ENCODE measurements at places on chromosomes 12 and 14.

DNA sequence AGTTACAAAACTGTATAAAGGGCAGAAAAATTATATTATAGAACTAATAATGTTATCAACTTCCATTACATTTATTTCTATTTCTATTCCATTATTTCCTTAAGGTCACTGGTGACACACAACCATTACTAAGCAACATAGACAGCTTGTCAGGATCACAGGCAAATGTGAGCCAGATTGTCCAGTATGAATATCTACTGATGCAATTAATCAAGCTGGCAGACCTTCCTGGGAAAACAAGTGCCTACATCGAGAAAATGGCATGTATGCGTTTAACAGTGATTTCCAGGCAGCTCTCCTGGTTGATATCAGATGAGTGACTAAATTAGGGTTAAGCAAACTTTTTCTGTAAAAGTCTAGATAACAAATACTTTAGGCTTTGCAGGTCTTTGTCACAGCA, 36.9 kb upstream of the TSPAN8 start:
- no peak for DNase-seq

DNA sequence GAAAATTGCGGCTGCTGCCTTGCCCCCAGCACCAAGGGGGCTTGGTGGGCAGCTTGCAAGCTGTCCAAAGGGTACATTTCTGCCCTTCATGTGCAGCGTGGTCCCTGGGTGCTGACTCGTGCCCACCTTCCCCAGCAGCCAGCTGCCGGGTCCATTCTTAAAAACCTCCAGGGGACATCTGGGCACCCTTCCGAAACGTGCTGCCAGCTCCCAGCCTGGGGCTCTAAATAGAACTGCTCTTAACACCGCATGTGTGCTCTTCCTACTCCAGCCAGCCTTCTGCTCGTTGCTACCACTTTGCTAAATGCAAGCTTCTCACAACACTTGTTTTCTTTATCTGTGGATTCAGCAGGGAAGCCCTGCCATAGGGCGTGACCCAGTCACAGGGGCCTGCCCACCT, 66.0 kb downstream of the RIMBP2 start:
- DNase-seq = no peak

- DNase-seq = no peak
These were observed 6.1 kb downstream of the CHD8 start for GRCh38 chr14:21449899-21450216.

GRCh38 chr14:21454843-21455544, 929 bp downstream of the CHD8 start:
- no peak for DNase-seq

GRCh38 chr12:131832321-131833231, 4.4 kb downstream of the MMP17 start:
- no peak for DNase-seq

DNA sequence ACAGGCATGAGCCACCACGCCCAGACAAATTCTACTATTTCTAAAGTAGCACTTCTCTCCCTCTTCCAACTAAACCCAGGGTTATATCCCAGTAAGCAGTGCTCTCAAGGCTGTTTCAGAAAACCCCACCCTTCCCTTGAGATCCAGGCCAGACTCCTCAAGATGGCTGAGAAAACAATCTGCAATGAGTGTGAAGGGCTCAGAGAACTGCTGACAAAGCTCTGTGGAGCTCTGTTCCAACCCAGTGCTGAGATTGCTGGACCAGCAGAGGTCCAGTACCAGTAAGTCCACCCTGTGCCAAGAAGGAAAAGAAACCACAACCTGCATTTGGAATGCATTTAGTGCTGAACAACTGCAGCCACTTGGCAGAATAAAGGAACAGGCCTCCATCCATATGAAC, 3.7 kb upstream of the IFFO1 start:
- no peak for DNase-seq

- no peak for DNase-seq
These were observed 22.7 kb downstream of the GPR19 start for GRCh38 chr12:12673296-12673695.

DNA sequence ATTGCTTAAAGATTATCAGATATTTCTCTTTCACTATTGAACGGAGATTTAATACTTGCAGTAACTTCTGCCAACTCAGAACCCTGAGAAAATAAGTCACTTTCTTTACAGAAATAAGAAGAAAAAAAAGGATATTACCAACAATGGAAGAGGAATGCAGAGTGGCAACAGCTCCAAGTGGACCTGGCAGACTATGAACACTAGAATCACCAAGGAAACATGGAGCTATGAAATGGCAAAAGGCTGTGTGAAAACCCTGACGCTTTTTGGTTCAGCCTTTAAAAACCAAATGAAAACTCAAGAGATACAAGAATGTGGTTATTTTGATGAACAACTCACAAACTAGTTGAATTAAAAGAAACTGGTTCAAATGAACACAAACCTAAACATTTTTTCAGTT, 17.7 kb downstream of the DTD2 start:
- DNase-seq = no peak

DNA sequence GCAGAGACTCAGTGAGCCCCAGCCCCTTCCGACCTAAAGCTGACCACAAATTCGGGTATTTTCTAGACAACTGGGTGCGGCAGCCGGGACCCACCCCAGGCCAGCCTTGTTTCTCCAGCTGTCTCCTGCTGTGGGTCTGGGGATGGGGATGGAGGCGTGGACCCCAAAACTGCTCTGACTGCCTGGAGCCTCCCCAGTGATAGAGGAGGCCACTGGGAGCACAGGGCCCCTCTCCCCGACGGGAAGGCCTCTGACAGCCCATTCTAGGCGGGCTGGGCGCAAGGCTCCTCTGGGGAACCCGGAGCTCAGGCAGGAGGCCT, 38.2 kb upstream of the TDRD9 start:
- DNase-seq = no peak

DNA sequence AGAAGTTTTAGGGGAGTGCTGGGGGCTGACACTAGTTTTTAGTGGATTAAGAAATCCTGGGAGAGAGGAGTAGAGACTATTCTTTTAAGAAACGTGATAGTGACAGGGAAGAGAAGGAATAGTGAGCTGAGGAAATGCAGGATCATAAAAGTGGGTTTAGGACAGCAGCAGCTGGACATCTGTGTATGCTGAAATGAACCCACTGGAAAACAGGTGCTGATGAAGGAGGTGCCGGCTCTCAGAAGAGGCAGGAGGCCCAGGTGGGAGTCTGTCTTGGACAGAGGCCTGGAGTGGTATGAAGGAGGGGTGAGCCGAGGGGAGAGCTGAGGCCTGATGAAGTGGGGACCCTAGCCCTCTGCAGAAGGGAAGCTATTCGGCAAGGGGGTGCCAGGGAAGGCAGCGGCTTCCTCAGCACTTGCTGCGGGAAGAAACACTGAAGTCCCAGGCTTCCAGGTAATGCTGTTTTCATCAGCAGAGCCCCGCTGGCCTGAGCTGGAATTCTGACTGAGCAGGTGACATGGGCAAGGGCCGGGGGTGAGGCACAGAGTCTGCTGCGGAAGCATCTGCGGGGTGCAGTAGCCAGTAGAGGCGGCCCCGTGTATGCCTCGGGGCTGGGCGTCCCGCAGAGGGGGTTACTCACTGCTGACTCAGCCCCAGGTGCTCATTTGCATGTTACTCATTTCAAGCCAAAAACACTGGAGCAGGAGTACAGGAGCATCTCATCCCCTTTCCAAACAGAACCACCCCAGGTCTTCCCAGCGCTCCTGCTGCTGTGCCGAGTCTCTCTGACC, 89.7 kb downstream of the TMCC3 start:
- no peak for DNase-seq

GRCh38 chr12:39199351-39199750, 243.6 kb downstream of the KIF21A start:
- no peak for DNase-seq

DNA sequence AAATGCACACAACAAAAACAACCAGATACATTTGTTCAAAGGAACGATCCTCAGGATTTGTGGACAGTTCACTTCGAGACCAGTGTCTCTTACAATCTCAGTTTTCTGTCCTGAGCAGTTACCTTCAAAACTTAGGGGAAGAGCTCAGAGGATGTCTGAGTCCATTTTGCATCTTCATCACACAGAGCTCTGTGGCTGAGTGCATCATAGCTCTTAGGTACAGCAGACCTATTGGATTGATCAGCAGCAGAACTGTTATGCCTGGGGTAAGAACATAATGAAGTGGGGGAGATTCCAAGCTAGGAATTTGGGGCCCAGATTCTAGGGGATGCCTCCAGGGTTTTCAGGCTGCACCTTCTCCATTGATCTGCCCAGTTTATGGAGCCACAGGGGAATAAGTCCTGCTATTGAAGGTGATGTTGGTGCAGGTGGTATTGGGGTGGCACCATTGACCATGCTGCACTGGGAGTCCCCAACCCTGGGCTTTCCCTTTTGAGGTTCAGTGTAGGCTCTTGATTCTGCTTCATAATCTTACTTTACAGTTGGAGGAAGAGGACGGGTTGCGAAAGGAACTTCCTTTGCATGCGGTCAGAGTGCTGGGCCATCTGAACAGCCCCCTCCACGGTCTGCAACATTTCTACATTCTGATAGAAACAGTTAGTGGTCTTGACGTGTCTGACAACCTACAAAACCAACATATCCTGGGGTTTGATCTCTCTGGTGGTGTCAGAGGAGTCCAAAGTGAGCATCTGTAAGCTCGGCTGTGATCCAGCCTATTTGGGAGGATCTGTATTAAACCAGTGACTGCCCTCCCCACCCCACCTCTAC, 112.8 kb downstream of the CHST11 start:
- DNase-seq = peak; percentile 99

GRCh38 chr12:72673853-72674252, 401.7 kb downstream of the TRHDE start:
- no peak for DNase-seq

DNA sequence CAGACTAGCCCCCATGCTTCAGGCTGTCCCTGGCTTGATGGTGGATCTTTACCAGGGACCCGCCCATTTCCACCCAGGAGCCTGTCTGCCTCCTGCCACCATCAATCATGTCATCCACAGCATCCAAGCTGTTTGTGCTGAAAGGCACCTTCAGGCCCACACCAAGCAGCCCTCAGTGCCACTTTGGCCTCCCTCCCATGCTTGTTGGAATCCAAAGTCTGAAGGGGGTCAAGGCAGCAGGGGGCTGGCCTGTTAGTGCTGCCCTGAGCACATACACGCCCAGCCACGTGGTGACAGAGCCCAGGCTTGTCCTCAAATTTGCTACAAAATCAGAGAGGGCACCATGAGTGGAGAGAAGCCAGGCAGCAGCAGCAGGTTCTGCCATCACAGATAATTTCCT, 1146.8 kb downstream of the FSCB start:
- DNase-seq = no peak

DNA sequence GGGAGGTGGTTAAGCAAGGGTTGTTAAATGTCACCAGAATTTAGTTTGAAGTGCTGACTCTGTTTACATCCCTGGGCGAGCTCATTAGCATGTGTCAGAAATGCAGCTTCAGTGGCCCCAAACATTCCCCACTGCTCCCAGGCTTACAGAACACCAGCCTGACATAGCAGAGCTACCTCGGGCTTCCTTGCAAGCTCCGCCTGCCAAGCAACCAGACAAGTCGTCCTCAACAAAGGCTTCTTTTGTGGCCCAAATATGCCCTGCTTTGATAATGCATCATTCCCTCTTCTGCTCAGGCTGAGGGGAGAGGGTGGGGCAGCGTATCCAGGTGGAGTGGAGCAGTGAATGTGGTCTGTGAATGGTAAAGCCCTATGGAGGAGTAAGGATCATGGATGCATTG, 28.0 kb downstream of the ERH start:
- DNase-seq = no peak

DNA sequence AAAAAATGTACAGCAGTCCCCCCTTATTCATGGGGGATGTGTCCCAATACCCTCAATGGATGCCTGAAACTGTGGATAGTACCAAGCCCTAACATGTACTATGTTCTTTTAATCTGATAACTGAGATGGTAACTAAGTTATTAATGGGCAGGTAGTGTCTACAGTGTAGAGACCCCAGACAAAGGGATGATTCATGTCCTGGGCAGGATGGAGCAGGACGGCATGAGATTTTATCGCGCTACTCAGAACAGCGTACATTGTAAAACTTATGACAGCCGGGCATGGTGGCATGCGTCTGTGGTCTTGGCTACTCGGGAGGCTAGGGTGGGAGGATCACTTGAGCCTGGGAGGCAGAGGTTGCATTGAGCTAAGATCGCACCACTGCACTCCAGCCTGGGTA, 37.1 kb downstream of the KIAA0586 start:
- DNase-seq = no peak

DNA sequence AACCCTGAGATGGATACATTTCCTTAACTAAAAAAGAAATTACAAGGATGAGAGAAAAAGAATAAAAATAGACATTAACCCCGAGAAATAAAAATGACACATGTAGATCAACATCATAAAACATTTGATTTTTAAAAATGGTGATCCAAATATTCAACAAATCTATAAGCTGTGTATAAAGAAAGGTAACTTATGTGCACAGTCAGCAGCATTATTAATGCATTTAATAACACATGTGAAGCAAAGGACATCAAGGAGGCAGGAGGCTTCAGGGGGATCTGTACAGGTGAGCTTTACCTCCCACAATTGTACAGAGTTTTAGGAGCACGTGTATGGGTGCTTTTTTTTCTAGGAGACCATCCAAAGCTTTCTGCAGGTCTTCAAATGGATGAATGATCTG, 76.1 kb downstream of the MED13L start:
- DNase-seq = no peak

DNA sequence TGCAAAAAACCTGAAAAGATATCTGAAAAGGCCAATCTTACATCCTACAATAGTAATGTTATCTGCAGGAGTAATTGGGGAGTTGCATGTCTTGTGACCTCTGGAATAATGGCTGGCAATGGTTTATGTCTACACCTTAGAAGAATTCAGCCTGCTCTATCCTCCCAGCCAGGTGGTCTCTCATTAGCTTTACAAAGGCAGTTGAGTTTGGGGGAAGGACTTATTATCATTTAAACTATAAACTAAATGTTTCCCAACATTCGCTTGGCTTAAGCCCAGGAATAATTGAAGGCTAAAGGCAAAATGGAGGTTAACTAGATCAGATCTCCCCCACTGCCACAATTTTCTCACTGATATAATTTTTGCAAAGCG, 158.4 kb upstream of the SFSWAP start:
- DNase-seq = no peak

DNA sequence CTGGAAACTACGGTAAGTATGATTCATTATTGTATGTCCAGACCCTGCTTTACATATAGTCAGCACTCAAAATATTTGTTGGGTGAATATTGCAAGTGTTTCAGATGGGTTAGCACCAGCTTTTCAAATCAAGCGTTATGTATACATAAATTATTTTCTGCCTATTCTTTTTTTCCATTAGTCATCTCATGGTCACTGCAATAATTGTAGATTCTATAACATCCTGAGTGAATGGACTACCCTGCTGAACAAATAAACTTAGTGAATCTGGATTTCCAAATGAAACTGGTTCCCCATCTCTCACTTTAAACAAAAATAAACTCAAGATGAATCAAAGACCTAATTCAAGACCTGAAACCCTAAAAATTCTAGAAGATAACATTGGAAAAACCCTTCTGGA, 152.3 kb downstream of the DIO2 start:
- DNase-seq = no peak

GRCh38 chr12:19130224-19131024, 891 bp downstream of the PLEKHA5 start:
- DNase-seq = peak; percentile 58

DNA sequence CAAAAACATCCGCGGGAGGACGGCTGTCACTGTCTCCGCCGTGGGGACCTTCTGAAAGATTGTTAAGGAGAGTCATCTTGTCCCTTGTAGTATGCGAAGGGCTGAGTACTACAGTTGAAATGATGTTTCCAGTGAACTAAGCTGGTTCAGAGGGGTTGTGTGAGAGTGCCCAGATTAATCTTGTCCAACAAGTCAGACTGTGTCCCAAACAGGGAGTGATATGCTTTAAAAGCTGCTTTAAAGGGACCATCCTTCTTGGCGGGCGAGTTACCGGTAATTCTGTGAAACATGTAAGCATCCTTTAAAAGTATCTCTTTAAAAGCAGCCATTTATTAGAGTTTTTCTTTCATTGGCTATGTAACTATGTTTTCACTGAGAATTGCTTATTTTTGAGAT, 1.1 kb downstream of the WDR20 start:
- DNase-seq = no peak

Measured in common myeloid progenitor, CD34-positive (primary cell).